ENCODE measurements at places on chromosomes 13 and 19. TPM values are rescaled to one million over a fixed set of nuclear protein-coding genes. Genes with fewer than 3 reads are reported as not detected.

The SLC10A2 gene
- not detected for total RNA-seq

The NPAS1 gene
- total RNA-seq = 1.4 TPM

The DIAPH3 gene
- 0.21 TPM for total RNA-seq

The CKAP2 gene
- total RNA-seq = 9.1 TPM

The ZNF844 gene
- total RNA-seq = 5.2 TPM

The MIDN gene
- 44.9 TPM for total RNA-seq

The ZNF575 gene
- total RNA-seq = 2.4 TPM

DNA sequence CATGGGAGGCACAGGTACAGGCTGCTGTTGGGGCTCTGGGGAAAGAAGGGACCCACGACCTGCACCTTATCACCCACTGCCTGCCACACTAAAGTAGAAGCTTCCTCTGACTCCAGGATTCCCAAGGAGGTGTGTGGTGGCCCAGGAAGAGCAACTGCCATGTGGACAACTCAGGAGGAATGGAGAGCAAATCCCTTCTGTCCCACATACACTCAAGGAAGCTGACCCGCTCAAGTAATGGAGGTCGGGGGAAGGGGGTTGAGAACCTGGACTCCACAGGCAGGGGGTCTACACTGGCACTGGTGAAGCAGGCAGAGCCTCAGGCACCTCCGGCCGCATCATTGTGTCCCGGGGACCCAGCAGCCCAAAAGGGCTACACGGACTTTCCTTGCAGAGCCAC lies 29.4 kb upstream of the SLC15A1 start:
- H3K4me3 ChIP-seq = no peak overlapping the region
- DNase-seq = no peak
- H3K4me1 ChIP-seq = no peaks in the 10 kb centered on the region
- H3K36me3 ChIP-seq = no peaks in the 10 kb centered on the region
- no peak overlapping the region for H3K27ac ChIP-seq
- H3K27me3 ChIP-seq = no peaks in the 10 kb centered on the region

DNA sequence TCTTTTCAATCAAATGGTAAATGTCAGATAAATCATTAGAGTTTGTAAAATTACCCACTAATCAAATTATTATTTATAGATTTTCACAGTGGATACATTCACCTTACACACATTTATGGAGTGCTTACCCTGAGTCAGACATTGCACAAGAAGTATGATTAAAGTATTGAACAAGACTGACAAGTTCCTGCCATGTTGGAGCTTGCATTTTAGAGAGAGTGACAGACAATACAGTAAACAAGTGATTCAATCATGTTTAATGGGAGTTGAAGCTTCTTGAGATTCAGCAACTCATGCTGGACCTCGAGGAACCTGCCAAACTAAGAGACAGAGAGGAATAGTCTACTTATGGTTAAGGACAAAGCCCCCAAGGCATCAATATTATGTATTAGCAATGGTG lies 487.8 kb downstream of the PCDH17 start:
- DNase-seq = no peak
- no peaks in the 10 kb centered on the region for H3K27me3 ChIP-seq
- H3K27ac ChIP-seq = no peak overlapping the region
- H3K4me3 ChIP-seq = no peak overlapping the region
- H3K36me3 ChIP-seq = no peaks in the 10 kb centered on the region
- no peaks in the 10 kb centered on the region for H3K4me1 ChIP-seq

DNA sequence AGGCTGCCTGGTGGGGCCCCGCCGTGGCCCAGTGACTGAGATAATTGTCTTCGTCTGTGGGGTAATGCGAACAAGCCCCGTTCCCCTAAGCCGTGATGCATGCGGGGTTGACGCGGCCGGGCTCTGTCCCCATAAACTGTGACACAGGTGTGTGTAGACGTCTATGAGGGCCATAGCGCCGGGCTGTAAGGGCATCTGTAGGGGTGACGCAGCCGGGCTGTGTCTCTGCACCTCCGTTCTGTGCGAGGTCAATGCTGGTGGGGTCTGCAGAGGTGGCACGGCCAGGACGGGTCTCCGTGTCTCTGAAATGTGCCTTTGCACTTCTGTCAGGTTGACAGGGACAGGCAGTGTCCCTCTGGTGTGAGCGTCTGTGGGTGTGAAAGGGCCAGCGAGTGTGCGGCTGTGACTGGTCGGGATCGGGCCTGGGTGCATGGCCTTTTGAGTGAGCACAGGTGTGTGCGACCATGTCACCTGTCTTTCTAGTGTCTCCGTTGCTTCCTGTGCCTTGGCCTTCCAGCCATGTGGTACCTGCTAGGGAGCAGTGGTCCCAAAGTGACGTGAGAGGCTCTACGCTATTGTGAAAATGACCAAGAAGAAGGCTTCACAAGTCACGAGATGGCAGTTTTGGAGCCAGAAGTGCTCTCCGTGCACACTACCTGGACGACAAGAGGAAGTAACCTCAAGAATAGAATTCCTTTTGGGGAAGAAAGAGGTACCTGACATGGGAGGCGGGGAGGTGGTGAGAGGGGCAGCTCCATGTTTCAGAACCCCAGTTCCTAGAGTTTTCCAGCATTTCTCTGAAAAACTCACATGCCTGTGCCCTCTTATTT lies 16.4 kb upstream of the ZNF331 start:
- peak; percentile 32 for DNase-seq
- H3K27ac ChIP-seq = peak overlapping the region; percentile 90
- H3K4me1 ChIP-seq = peaks cover 9% of the 10 kb centered on the region
- H3K4me3 ChIP-seq = peak overlapping the region; percentile 55
- no peaks in the 10 kb centered on the region for H3K27me3 ChIP-seq

DNA sequence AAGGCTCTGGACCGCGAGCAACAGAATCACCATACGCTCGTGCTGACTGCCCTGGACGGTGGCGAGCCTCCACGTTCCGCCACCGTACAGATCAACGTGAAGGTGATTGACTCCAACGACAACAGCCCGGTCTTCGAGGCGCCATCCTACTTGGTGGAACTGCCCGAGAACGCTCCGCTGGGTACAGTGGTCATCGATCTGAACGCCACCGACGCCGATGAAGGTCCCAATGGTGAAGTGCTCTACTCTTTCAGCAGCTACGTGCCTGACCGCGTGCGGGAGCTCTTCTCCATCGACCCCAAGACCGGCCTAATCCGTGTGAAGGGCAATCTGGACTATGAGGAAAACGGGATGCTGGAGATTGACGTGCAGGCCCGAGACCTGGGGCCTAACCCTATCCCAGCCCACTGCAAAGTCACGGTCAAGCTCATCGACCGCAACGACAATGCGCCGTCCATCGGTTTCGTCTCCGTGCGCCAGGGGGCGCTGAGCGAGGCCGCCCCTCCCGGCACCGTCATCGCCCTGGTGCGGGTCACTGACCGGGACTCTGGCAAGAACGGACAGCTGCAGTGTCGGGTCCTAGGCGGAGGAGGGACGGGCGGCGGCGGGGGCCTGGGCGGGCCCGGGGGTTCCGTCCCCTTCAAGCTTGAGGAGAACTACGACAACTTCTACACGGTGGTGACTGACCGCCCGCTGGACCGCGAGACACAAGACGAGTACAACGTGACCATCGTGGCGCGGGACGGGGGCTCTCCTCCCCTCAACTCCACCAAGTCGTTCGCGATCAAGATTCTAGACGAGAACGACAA lies 1.8 kb downstream of the PCDH17 start:
- H3K4me1 ChIP-seq = peaks cover 24% of the 10 kb centered on the region
- H3K27me3 ChIP-seq = peaks cover 30% of the 10 kb centered on the region
- no peak overlapping the region for H3K4me3 ChIP-seq
- peak; percentile 18 for DNase-seq
- no peak overlapping the region for H3K27ac ChIP-seq
- no peaks in the 10 kb centered on the region for H3K36me3 ChIP-seq

- no peaks in the 10 kb centered on the region for H3K4me1 ChIP-seq
- no peaks in the 10 kb centered on the region for H3K36me3 ChIP-seq
- no peak overlapping the region for H3K4me3 ChIP-seq
- no peaks in the 10 kb centered on the region for H3K27me3 ChIP-seq
- H3K27ac ChIP-seq = no peak overlapping the region
- DNase-seq = no peak
Observed at GRCh38 chr13:49297338-49297737, 49.6 kb downstream of the CDADC1 start.

GRCh38 chr13:34419025-34419424 lies 523.0 kb upstream of the NBEA start:
- no peak for DNase-seq
- H3K36me3 ChIP-seq = no peaks in the 10 kb centered on the region
- no peaks in the 10 kb centered on the region for H3K4me1 ChIP-seq
- H3K4me3 ChIP-seq = no peak overlapping the region

DNA sequence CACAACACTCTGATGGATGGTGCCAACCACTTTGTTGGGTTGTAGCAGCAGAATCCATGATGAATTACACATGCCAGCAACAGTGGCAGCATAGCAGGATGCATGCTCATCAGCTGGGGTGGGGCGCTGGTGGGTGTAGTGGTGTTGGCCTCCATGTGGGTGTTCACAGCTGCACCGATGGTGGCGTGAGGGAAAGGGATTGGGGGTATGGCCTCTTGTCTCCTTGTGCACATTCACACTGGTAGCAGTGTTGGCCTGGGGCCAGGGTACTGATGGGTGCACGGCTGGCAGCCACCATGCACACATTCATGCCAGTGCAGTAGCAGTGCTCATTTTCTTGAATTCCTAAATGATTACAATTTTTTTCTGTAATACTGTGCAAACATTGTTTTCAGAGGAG lies 2748.8 kb upstream of the PCDH20 start:
- H3K4me3 ChIP-seq = no peak overlapping the region
- H3K27me3 ChIP-seq = no peaks in the 10 kb centered on the region
- H3K4me1 ChIP-seq = no peaks in the 10 kb centered on the region
- H3K36me3 ChIP-seq = no peaks in the 10 kb centered on the region
- DNase-seq = no peak
- no peak overlapping the region for H3K27ac ChIP-seq

Measured in adrenal gland (tissue), 19 donors.